ENCODE measurements at places on chromosomes 2 and 18.

GRCh38 chr2:120326066-120326465 is 19.9 kb upstream of the INHBB start:
- DNase-seq = no peak

GRCh38 chr2:64779117-64779690 is 125.5 kb upstream of the SERTAD2 start:
- no peak for DNase-seq

DNA sequence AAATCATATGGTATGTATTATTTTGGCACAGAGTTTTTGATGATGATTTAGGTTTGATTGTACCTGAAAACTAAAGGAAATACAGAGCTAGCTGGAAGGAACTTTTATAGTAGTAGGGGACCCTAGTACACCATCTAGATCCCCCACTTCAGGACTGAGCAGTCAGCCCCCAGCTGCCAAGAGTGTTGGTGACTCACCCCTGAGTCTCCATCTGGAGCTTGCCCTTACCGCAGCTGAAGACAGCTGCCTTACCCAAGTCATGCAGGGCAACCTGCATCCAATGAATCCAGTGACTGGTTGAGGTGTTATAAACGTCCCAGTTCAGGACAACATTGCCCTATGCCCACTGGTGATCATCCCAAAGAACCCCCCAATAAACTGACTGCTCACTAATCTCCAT is 15.3 kb downstream of the PMS1 start:
- DNase-seq = no peak

DNA sequence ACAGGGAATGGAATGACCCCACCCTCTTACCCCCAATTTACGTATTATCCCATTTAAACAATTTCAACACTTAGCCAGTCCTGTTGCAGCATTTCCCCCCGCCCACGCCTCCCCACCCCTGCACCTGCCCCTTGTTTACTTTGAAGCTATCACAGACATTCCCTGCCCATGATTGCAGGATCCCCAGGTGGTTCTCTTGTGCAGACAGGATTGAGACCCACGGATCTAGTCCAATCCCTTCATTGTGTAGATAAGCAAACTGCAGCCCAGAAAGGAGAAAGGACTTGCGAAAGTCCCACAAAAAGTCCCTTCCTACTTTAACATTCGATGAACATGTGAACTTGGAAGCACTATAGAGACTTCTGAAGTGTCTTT is 38.9 kb downstream of the TMEM17 start:
- DNase-seq = no peak

DNA sequence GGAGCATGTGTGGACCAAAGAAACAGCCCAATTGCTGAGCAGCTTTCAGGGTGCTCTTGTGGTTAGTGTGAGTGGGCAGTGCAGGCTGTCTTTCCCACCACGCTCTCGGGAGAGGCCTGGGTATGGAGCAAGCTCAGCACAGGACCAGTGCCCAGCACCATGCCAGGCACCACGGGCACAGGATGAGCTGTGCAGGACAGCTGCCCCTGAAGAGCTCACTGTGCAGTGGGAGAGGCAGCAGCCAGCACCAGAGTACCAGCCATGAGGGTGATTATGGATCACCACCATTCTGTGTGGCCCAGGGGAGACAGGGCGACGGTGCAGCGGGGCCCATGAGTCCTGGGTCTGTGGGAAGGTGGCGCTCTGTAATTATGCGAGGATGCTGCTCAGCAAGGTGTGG is 29.7 kb upstream of the FAHD2A start:
- DNase-seq = no peak

- DNase-seq = no peak
Observed at GRCh38 chr18:57995331-57995730, 48.7 kb upstream of the NEDD4L start.

GRCh38 chr2:197710424-197711042 is 5.4 kb downstream of the MARS2 start:
- no peak for DNase-seq

DNA sequence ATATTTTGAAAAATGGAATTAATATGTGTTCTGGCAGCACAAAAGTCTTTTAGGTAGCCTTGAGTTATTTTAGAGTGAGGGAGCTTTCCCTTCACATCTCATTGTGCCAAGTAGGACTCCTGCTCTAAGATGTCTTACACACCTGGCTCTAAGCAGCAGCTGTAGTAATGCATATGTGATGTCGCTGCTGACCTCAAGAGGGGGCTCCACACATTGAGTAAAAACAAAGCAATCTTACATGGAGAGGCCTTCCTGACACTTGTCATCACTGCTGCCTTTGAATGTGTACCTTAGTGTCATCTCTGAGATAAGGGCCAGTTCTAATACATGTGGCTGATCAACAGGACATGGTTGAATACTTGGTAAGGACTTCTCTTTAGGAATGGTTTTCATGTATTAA is 75.8 kb downstream of the ACTR3 start:
- no peak for DNase-seq

DNA sequence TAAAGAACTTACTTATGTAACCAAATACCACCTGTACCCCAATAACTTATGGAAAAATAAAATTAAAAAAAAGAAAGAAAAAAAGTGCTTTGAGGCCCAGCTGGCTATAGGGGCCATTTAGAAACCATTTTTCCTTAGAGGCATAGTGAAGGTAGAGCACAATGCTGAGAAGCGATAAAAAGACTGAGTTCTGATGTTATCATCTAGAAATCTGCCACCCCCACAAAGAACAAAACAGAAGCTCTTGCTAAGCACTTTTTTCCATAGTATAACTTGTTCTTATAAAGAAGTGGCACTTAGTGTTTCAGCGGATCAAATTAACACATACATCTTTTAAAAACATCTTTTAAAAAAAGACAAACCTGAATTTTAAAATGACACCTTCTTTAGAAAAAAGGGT is 51.4 kb downstream of the ICOS start:
- no peak for DNase-seq

- DNase-seq = no peak
Observed at GRCh38 chr18:47912343-47912742, 18.1 kb downstream of the SMAD2 start.

GRCh38 chr18:76697441-76697901 is 124.9 kb upstream of the ZNF236 start:
- DNase-seq = no peak

DNA sequence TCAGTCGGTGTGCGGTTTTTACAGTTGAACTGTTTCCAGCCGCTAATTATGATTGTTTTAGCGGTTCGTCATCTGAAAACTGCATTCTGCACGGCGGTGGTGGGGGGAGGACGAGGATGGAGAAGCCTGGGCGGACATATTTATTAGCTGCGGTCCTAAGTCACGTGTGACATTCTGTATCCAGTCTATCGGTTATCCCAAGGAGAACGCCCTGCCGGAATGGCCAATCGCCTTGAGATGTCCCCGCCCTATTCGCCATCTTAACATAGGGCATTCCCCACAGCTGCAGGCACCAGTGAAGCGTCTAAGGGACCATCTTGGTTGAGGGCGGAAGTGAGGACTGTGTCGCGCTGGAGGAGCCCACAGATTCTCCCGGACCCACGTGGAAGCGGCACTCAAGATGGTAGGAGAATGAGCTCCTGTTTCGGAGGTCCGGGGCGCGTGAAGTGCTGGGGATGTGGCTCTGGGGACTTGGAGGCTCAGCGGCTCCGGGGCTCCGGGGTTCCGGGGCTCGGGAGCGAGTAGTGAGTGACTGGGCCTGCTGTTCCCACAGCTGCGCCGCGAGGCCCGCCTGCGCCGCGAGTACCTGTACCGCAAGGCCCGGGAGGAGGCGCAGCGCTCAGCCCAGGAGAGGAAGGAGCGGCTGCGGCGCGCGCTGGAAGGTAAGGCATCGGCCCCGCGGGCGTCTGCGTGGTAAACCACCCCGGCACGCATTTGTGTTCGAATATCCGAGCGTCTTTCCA is at the start of gene IMP4:
TSS of gene IMP4 (plus strand) at position 365 of the 743 bp plus-strand sequence. CDS start at position 401, 36 bp downstream.
- DNase-seq = peak; percentile 92

- peak; percentile 25 for DNase-seq
Observed at GRCh38 chr2:26245231-26245732, 543 bp downstream of the HADHB start.

DNA sequence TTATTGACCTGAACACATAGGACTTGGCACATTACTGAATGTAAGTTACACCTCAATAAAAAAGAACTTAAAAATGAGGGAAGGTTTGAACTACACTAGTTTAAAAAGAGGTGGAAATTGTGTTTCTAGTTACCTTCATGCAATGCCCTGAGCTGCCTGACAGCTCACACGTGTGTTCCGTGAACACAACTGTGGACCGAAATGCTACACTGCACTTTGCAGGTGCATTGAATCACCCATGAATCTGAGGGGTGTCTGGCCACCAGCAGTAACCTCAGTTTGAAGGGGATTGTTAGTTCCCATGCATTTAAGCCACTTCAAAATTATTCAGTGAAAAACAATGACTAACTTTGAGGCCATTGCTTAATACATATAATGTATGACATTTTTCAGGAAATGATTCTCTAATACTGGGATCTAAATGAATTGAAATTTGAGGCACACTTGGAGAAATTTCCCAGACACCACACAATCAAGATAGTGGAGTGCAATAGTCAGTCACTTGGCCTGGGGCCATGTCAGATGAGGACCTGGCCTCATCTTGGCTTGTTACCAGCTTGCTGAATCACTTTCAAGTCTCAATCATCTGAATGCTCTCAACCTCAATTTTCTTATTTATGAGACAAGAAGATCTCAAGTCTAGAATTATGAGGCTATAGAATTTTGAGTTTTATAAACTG is 59.3 kb downstream of the MYL12B start:
- DNase-seq = no peak

DNA sequence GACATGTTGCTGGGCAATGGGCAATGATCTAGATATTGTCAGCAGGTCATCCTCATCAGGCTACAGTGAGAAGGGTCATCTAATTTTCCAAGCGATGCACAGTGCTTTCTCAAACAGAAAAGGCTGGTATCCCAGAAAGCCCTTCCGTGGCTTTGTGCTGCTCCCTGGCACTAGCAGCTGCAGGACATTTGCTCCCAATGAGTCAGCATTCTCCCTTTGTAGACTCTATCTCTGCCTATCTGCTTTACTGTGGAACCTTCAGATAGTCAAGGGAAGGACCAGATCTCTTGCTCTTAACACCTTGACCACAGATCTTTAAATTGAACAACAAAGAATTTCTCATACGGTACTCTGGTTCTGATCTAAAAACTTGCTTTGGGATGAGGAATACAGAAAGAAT is 101.4 kb downstream of the CDH2 start:
- no peak for DNase-seq

DNA sequence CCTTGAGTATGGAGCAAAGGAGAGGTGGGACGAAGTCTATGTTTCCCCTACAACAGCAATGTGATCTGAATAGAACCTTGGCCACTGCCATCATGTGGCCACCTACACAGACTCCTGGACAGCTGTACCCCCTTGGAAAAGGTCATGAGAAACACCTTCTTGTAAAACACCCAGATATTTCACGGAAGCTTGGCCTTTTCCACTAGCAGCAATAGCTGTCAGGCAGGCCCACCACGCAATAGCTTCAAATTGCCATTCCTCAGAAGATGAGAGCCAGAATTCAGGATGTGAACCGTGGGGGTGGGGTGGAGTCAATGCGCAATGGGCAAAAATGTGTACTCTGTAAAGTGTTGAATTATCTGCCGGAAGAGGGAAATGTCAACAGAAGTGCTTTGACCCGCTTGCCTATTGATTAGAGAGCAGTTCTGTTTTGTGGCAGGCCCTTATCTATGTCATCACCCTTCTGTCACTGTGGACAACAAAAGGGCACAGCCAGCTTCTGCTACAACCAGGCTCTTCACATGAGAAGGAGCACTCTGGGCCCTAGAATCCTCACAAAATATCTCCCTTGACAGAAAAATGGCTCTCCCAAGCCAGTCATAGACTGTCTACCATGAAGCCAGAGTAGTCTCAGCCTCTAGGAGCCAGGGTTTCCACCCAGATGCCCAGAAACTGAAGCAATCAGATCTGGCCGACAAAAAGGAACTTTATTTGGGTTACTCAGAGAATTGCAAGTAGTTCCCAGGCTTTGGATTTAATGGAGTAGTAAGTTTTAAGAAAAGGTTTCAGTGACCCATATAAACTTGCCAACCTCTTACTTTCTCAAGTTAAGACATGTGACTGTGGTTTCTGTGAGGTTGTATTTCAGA is 9.5 kb downstream of the INPP1 start:
- DNase-seq = no peak

DNA sequence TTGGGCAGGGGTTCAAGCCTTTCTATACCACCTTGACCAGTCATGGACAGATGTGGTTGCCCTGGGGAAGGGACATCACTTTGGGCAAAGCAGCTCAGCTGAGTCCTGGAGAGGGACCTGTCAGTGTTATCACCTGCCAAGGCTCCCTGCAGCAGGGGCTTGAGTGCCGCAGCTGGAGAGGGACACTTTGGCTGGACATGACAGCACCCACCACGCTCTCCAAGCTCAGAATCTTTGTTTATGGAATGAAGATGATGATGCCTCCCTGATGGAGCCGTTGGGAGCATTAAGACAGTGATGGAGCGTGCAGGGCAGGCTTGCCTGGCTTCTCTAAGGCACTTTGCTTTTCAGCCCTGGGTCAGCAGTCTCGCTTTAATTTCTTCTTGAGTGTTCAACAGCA is 4.3 kb upstream of the TFCP2L1 start:
- DNase-seq = no peak

- DNase-seq = no peak
Observed at GRCh38 chr2:100036793-100037192, 105.6 kb downstream of the AFF3 start.

DNA sequence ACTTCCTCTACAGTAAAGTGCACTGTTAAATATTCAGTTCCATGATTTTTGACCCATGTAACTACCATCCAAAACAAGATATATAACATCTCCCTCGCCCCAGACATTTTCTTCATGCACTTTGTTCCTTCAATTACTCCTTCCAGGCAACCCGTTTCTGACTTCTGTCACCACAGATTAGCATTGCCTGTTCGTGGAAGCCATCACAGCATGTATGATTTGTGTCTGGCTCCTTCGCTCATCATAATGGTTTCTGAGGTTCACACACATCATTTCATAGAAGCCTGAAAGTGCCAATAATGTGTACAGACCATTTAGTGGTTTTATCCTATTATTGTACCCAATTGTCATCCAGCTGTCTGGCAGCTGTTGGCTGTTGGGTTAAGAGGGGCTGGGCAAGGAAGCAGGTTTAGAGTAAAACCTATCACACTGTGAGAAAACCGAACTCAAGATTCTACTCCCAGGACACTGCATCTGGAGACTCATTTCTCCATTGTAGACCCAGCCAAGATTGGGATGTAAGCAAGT is 16.1 kb downstream of the ARHGAP28 start:
- no peak for DNase-seq

DNA sequence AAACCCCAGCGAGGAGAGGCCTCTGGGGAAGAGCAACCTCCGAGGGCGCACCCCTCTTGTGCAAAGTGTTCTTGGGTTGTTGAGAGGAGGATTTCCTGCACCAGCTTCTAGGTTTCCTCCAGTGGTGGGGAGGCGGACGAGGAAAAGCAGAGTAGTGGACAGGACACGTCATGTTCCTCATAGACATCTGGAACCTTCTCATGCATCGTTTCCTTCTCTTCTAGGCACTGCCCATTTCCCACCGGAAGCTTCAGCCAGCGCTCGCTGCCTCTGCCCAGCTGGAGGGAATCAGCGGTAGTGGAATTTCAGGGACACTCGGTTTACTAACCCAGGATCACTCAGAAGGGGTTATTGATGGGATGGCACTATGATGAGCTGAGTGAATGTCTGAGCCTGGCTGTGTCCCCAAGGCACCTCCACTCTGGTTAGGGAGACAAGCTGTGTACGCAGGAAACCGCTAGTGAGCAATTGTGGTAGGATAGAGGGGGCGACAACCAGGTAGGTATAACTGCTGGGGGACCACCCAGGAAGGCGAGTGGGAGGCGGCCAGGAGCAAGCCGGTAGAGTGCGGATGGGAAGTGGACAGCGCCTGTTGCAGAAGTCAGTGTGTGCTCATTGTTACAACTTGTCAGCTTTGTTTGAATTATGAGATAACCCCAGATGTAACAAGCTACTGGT is 960 bp upstream of the APOB start:
- DNase-seq = no peak
